ENCODE measurements at places on chromosomes 11 and 22.
A peak's percentile ranks its signal among the peaks of the same experiment; 100 is the strongest.

DNA sequence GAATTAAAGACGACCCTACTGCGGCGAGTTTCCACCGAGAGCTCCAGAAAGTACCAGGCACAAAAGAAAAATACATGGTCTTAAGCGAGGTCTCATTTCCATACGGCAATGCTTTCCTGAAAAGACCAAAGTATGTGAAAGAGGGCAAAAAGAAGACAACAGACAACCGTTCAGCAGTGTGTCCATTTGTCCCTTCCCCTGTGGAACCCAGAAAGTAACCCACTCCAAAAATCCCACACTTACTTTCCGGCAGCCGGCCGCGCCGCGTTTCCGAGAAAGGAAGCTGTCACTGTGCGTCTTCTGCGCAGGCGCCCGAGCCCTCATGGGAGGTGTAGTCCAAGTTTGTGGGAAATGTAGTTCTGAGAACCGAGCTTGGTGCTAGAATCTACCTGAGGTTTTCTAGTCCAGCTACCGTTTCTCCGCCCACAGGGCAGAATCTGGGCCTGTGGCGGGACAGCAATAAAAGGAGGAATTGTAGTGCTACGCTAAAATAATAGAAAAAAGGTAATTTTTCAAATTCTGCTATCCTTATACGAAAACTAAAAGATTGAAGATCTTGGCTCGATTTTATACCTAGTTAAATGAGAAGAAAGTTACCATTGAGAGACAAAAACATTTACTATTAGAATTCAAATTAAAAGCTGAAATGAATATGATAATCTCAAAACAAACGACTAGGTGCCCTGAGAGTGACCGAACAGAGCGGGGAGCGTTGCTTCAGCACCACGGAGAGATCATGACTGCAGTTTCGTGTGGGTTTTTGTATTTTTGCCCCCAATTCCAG lies at the start of gene PUS3:
Gene PUS3, minus strand, starts transcription at position 280 of the 784 bp plus-strand sequence. CDS start 6,922 bp downstream, outside the sequence.
- DNase-seq = peak; percentile 84

DNA sequence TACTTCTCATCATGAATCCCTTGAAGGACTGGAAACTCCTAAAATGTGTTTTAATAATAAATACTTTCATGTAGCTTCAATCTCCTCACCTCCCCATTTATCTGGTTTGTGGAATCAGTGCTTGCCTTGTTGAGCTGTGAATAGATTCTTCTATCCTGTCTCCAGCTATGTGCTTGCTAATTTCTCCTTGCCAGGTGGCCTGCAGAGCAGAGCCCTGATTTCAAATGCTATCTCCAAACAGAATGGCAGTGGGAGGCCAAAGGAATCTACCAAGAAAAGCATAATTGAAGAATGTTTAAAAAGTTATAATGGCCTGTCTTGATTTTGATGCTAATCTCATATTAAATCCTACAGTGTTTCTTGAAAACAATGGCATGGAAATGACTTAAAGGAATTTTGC lies 309.3 kb upstream of the CHORDC1 start:
- DNase-seq = no peak

GRCh38 chr22:41092023-41092817 lies at the start of gene EP300:
Gene EP300 (plus strand): TSS chr22:41092592. CDS start chr22:41093005, 413 bp downstream.
- DNase-seq = peak; percentile 73

GRCh38 chr11:13602844-13603243 lies 65.6 kb upstream of the FAR1 start:
- DNase-seq = no peak

DNA sequence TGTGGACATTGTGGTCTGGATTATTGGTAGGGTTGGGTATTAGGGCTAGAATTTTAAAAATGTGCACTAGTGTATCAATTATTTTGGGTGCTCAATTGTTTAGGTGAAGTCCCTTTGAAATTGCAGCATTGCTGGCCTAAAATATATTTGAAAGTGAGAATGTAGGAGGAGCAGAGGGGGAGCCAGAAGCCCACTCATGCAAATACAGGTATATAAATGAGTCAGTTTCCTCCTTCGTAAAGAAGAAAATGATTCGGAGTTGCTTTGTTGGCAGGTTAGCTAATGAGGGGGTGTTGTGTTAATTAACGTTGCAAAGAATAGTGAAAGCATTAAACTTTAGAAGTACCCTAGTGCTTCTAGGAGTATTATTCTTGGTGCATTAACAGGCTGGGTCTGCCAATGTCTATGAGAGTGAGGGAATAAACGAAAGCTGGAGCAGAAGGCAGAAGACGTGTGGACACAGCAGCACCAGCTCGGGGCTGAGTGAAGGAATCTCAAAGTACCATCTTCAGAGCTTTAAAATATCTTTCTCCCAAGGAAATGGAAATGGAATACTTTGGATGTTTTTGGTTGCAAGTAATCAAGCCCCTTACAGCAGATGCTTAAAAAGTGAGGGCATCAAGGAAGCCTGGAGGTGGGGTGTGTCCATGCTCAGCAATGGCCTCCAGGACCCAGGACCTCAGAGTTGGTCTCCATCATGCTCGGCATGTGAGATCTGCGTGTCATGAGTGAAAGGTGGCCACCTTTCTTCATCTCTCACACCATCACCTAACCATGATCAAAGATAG lies 522.9 kb downstream of the NTM start:
- DNase-seq = no peak

DNA sequence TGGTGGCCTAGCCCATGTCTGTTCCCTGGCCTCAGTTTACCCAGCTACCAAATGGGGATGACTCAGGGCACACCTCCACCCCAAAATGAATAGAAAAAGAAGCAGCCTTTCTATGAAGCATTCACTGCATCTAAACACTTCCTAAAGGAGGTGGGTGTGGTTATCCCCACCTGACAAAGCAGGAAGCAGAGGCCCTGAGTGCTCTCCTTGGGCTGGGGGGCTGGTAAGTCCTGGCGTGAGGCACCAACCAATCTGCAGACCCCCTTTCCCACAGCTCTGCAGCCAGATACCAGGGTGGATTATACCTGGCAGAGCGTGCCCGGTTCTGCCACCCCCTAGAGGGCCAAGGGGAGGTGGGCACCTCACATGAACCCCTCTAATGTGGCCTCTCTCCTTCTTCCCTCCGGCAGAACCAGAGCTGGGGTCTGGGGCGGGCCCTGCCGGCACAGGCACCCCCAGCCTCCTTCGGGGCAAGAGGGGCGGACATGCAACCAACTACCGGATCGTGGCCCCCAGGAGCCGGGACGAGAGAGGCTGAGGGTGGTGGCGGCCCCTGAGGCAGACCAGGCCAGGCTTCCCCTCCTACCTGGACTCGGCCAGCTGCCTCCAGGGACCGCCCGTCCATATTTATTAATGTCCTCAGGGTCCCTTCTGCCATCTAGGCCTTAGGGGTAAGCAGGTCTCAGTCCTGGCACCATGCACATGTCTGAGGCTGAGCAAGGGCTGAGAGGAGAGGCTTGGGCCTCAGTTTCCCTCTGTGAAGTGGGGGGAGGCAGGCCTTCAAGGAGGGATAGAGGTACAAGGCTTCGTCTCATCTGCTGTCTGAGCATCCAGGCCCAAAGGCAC lies 9.2 kb downstream of the RHBDD3 start:
- DNase-seq = no peak

DNA sequence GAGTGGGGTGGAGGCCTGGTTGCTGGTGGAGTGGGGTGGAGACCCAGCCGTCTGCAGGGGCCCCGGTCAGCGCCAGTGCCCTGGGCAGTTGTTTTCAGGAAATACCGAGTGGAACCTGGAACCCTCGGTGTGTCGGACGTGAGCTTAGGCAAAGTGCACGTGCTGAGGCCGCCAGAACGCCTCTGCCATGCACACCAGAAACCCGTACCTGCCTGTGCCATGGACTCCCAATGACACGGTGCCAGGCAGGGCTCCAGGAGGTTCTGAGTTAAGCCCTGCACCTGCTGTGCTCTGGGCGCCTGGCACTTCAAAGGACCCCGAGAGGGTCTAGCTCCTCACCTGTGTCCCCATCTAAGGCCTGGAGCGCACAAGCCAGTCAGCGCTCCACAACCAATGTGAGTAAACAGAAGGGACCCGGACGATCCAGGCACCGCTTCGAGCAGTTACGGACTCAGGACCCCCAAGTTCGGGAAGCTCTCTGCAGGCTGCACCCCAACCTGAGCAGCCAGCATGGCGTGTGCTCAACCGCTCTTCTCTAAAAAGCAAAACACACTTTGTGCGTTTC lies 12.3 kb downstream of the TOLLIP start:
- no peak for DNase-seq

DNA sequence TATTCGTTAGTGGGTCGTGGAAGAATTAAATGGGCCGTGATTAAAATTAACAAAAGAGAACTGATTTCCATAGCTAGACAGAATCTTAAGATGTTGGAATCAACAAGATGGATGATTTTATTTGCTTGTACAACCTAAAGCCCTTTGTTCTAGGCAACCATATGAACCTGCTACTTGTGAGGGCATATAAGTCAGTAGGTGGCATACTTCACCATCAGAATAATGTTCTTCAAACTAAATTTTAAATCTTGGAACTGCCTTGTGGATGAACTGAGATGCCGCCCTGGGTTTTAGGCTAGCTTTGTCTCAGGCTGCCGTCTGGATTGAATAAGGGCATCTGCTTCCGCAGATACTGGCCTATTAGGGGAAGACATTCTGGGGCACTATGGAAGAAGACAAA lies 40.9 kb downstream of the CSRP3 start:
- DNase-seq = no peak

- no peak for DNase-seq
Observed at GRCh38 chr22:19787849-19788141, 27.2 kb downstream of the TBX1 start.

DNA sequence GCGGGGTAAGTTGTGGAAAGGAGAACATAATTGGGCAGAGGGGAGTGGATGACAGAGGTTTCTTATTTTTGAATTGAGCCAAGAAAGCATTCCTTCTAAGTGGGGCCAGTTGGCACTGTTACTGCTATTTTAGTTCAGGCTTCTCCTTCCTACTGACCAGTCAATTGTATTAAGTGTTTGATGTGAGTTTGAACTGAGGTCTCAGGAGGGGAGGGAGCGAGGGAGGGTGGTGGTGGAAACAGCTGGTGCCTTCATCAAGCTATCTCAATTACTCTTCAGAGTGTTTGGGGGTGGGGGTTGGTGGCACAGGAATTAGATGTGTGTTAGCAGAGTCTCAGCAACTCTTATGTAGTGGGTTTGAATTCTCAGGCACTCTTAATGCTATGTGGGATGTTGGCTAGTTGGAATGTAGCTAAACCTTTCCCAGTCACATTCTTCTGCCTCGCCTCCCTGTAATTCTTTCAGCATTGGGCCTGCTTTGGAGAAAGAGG lies 14.5 kb downstream of the CTNND1 start:
- no peak for DNase-seq

DNA sequence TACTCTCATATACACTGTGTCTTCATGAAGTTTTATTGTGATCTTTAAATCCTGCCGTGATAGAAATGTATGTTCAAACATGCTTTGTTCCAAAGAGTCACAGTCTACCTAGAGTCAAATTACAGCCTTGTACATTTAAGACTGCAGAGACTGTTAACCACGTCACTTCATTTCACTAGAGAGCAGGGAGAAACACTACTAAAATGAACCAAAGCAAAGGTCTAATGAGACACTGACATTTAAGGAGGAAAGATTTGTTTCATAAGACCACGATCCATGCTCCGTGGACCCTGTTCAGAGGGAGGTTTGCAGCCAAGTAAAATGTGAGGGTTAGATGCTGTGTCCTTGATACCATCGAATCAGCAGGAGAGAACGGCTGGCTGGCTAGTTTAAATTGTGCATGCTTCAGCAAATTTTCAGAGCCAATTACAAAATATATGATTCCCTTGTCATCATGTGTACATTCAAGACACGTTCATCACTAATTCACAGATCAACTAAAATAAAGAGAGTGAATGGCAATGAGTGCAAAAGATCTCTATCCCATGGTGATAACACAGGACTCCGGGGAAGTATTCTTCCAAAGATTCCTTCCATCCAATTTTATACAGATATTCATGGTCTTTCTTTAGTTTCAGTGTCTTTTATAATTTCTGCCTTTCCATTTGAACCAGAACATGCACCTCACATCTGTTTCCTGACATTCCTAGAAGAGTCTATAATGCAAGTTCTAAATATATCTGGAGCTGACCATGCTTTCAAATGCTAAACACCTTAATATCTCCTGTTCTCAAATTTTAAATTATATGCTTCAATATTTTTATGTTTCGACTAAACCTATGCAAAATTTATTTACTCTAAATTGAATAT lies 960.9 kb upstream of the FAT3 start:
- no peak for DNase-seq

- no peak for DNase-seq
Observed at GRCh38 chr22:43218786-43219185, 31.9 kb upstream of the TTLL12 start.

DNA sequence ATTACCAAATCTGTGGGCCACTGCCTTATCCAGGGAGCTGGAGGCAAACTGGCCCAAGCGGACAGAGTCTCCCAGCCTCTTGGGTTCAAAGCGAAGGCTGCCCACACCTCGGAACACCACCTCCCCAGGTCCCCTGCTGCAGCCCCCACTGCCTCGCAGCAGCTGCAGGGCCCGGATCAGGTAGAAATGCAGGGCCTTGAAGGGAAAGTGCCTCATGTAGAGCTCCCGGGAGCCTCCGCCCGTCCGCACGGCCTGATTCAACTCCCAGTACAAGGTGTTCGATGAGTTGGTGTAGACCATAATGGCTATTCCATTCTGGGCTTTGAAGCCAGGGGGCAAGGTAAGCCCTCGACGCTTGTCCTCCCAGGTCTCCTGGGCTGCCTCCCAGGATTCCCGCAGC lies 2.0 kb downstream of the ART5 start:
- no peak for DNase-seq
